ENCODE measurements at places on chromosomes 5 and 9. TPM values are rescaled to one million over a fixed set of nuclear protein-coding genes. Genes with fewer than 3 reads are reported as not detected.

SLC28A3 gene
- total RNA-seq: not detected

DNA sequence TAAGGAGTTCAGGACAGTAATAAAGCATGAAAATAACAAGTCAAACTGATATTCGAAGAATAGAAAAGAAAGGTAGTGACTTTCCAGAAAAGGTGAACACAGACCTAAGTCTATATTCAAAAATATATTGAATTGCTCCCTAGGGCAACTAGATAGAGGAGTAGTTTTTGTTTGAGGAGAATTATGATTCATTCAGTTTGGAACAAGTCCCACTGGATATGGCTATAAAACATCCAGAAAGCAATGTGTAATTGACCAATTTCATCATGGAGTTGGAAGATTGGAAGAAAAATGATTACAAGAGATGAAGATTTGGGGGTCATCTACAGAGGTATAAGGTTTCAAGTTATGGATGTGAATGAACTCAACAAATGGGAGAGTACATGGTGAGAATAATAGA lies 117.5 kb upstream of the ZNF462 start:
- no peaks in the 10 kb centered on the region for H3K4me1 ChIP-seq
- no peak for DNase-seq
- H3K4me3 ChIP-seq: no peak overlapping the region
- H3K27me3 ChIP-seq: no peaks in the 10 kb centered on the region
- no peak overlapping the region for H3K27ac ChIP-seq

NEURL1B gene
- total RNA-seq: 17.3 TPM

- H3K4me3 ChIP-seq: no peak overlapping the region
- no peaks in the 10 kb centered on the region for H3K36me3 ChIP-seq
- DNase-seq: no peak
- peaks cover 49% of the 10 kb centered on the region for H3K4me1 ChIP-seq
- no peaks in the 10 kb centered on the region for H3K27me3 ChIP-seq
- H3K27ac ChIP-seq: no peak overlapping the region
Observed at GRCh38 chr9:72581694-72582093, 60.3 kb downstream of the TMC1 start.

DNA sequence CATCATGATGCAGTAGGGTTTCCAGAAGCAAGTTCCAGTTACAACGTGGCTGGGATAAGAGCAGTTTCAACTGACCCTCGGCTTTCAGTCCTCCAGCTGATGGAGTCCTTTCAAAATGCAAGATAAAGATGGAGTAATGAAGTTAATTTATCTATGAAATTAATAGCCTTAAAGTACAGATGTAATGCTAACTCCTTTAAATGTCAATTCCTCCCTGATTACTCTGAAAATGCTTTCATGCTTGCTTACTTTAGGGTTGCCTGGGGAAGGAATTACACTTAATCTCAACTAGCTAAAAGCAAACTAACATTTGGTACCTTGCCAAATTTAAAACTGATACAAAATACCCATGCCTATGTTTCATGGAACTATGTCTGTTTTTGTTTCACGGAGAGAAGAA lies 178.4 kb downstream of the KIAA0825 start:
- H3K27me3 ChIP-seq: no peaks in the 10 kb centered on the region
- H3K27ac ChIP-seq: no peak overlapping the region
- H3K4me1 ChIP-seq: no peaks in the 10 kb centered on the region
- no peaks in the 10 kb centered on the region for H3K36me3 ChIP-seq
- H3K4me3 ChIP-seq: no peak overlapping the region

GRCh38 chr9:84670138-84671041 lies 861 bp downstream of the NTRK2 start:
- peak overlapping the region; percentile 75 for H3K4me3 ChIP-seq
- DNase-seq: no peak
- H3K36me3 ChIP-seq: no peaks in the 10 kb centered on the region
- H3K4me1 ChIP-seq: peaks cover 5% of the 10 kb centered on the region

- H3K4me3 ChIP-seq: no peak overlapping the region
- no peak for DNase-seq
- no peak overlapping the region for H3K27ac ChIP-seq
- H3K27me3 ChIP-seq: no peaks in the 10 kb centered on the region
- no peaks in the 10 kb centered on the region for H3K36me3 ChIP-seq
Observed at GRCh38 chr9:70668751-70669150, 254.3 kb upstream of the KLF9 start.
